NCI-H2081 treated with DMSO at 0.1 percent for 48 hours (cell line): ENCODE measurements at places on chromosomes 7 and 10.

DNA sequence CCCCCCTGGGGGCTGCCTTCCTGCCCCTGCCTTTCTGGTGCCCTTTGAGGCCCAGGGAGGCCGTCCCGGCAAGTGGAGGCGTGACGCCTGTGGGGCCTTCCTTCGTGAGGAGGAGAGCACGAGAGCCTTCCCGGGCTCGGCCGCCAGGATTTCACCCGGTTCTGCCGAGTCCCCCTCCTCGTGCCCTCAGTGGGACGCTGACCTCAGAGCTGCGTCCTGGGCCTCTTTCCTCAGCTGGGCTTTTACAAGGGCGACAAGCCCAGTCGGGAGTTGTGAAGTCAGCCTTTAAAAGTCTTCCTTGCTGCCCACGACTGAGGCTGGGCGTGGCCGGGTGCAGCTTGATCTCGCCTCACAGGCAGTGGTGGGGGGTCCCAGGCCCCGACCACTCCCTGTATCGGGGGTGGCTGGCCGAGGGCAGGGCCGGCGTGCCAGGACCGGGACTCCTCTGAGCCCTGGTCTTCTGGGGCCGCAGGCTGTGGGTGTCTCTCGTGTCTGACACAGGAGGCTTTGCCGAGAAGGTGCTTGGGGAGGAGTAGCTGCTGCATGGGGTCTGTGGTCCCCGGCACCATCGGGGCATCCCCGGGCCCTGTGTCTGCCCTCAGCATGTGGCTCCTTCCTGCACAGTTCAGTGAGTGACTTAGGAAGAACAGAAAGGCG, 41.8 kb downstream of the FAM20C start:
- DNase-seq: no peak

DNA sequence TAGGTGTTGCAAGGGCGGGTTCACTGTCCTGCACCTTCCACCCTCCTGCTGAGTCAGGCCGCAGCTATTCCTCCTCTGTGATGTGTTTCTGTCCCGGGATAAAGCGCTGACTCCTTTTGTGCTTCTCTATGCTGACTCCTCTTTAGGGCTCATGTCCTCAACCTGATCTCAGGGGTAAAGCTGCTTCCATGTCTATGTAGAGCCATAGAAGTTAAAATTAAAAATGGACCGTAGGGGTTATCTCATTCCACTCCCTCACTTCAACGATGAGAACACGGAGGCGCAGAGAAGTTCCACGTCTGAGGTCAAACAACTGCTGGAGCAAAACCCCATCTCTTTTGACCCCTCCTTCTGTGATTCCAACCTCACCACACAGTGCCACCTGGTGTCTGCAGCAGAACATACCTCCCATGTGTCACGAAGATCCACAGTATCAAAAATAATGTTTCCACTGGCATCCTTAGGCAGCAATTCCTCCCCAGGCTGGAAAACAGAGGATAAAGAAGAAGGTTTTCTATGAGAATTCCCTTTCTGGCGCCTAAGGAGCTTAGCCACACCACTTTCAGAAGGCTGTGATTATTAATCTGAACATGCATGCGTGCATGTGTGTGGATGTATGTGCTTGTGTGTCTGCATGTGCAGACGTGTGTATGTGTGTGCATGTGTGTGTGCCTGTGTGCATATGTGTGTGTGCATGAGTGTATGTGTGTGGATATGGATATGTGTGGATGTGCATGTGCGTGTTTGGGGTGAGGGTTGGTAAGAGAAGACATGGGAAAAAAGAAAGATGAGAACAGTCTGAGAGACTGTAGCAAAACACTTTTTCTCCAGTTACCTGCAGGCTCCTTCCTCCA, 81.2 kb upstream of the UCN3 start:
- no peak for DNase-seq

DNA sequence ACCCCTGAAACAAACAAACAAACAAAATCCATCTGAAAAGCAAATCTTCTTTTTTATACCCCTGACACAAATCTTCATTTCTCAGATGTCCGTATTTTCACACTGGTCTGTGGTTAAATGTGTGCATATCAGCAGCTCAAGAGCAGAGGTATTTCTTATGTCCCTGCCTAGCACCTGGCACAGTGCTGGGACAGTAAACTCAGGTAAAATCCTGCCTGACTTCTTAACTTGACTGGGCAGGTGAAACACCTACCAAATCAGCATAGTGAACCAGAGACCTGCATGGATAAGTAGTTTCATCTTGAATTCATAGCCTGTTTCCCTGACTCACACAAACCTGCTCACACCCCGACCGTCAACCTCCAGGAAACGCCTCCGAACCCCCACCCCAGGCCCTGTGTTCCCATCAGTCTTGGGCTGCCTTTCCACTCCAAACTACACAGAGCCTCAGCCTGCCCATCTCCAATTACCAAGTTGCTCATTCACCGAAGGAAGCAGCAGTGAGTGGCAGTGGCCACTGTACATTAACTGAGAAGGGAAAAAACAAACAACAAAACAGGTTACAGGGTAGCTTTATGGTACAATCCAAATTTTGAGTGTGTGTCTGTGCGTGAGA, 109.9 kb downstream of the HECTD2 start:
- no peak for DNase-seq

GRCh38 chr10:22010539-22010938, 7.0 kb upstream of the DNAJC1 start:
- no peak for DNase-seq

GRCh38 chr10:117001144-117001543, 3.8 kb downstream of the SHTN1 start:
- DNase-seq: no peak

DNA sequence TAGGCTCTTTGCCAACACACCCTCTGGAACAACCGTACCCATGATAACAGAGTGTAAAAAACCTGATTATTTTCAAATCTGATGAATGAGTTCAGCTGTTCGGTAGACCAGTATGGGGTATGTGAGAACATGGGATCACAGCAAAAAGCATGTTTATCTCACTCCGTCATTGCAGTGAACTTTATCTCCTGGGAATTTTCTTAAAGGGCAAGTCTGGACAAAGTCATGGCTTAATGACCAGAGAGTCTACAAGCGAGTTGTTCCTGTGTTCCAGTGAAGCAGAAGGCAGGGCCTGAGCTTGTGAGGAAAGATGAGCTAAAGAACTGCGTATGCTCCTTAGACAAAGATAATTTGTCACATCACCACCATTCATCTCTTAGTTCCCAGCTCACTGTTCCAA, 219.7 kb downstream of the TRIL start:
- no peak for DNase-seq

- DNase-seq: no peak
Measured at GRCh38 chr7:30545791-30546555, 41.3 kb upstream of the GGCT start.

GRCh38 chr10:124066126-124066700, 27.2 kb downstream of the CHST15 start:
- DNase-seq: no peak

DNA sequence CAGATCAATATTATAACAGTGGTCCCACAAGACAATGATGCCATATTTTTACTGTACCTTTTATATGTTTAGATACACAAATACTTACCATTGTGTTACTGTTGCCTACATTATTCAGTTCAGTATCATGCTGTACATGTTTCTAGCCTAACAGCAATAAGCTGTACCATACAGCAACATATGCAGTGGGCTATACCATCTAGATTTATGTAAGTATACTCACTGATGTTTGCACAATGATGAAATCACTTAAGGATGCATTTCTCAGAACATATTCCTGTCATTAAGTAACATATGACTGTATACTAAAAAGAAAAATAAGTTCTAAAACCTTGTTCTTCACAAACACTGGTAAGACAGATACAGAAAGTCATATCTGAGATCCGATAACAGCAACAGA, 468.6 kb upstream of the SEMA3A start:
- no peak for DNase-seq

GRCh38 chr10:57962839-57963238, 304.9 kb downstream of the IPMK start:
- DNase-seq: no peak

DNA sequence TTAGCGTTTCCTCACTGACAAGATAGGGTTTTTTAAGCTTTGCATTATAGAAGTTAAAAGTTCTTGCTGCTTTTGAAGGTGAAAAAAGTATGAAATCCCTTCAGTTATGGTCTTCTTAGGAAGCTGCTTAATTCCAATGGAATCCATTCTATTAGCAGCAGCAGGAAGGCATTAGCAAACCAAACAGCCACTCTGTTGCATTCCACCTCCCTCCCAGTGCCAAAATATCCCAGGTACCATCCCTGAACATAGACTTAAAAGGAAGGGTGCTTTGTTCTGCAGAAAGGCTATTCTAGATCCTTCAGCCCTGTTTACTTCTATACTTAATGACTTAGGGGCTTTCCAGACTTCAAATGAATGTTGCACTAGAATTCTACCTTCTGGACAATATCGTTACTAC, 23.8 kb downstream of the ENO4 start:
- DNase-seq: no peak

DNA sequence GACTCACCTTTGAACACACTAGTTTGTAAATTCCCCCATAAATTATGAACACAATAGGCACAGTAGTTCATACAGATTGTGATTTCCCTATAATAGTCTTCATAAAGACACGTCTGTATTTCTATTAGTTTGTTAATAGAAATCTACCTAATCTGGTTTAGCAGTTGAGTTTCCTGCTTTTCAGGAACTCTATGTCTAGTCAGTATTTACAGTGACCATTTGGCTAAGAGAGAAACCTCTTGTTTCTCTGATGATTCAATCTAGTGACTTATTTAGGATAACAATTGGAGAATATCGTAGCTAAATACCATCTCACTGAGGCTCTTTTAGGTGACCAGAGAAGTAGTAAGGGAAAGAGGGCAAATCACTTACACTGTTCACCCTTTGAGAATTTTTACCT, 5.9 kb upstream of the HERPUD2 start:
- no peak for DNase-seq

DNA sequence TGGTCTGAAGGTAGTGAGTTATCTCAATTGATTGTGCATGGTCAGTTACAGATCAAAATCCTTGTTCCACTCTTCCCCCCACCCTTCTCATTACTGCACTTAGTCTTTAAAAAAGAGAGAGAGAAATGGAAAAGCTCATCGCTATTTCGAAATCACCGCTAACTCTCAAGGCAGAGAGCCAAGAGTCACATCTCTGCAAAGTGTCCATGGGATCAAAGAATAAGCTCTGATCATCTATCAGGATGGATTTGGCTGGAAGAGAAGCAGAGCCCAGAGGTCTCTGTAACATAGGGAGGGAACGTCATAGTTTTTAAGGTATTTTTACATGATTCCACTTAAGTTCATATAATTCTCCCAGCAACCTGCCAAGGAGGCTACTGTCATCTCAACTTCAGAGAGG, 30.0 kb upstream of the MYH16 start:
- no peak for DNase-seq

DNA sequence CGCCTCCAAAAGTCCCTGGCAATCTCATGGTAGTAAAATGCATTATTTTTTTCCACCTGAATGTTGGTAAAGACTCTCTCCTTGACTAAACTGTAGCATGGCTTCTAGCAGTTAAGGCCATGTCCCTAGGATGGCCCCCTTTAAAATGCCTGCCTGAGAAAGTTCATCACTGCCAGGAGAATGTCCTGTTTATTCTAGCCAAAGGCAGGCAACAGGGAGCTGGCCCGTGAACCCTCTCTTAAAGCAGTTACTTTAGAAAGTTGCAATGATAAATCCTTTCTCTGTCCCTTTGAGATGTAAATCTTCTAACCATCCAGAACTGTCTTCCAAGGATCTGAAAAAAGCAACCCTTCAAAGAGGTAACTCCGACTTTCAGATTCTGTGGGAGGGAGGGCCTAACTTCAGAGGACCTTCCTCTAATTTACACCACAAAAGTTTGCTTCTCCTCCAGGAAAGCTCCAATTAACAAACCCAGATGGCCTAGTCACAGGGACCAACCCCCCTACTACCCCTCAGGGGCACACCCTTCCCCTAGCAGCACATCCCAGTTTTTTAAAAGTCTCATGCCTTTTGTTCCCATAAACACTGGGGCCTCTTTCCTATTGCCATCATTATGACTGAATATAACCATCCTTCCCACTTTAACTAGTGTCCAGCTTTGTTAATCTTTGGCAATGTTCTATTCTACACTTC, 5.5 kb downstream of the DNTT start:
- no peak for DNase-seq
